Fibroblast of skin of left quadriceps (primary cell): ENCODE measurements at places on chromosomes 5 and 9.

- peak; percentile 95 for DNase-seq
Observed at GRCh38 chr9:124779368-124780059, 2.6 kb downstream of the OLFML2A start.

GRCh38 chr9:79221084-79221483 is 350.7 kb upstream of the TLE4 start:
- DNase-seq: peak; percentile 48

GRCh38 chr5:155732587-155733376 is 594.2 kb upstream of the SGCD start:
- DNase-seq: no peak

DNA sequence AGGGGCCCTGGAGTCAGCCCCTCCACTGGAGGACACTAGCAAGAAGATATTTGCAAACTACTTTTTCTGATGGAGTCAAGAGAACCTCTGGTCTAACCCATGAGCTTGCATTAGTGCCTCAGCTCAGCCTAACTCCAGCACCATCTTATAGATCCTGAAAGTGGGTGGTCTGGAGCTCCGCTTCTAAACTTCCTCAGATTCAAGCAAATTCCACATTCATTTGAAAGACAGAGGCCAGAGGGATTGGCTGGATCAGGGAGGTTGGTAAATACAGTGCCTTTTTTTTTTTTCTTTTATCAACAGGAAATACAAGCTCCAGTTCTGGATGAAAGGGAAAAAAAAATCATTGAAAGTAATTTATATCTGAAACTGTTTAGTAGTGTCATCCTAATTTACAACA is 99.9 kb downstream of the ENC1 start:
- no peak for DNase-seq

DNA sequence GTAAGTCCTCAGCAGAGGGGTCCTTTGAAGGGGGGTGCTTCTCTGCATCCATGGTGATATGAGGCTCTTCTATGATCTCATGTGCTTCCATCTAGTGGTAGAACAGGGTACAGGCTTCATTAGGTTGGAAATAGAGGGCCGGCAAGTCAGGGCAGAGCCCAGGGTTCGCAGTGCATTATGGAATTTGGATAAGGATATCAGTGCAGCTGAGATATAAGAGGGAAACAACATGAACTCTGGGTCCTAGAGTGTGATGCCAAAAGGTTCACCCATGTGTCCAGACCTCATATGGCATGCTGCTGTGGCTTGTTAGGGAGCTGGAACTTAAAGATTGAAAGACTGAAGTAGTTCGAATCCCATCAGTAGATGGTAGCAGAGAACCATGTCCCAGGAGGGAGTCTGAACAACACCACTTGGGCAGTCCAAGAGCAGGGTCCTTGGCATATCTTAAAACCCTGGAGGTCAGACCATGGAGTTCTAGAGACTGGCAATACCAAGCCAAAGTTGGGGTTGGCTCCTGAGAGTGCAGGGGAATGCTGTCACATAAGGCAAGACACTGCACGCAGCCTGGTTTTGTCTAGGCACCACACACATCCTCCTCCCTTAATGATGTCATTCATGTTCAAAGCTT is 2.3 kb downstream of the FAM221B start:
- DNase-seq: peak; percentile 38

- DNase-seq: no peak
Observed at GRCh38 chr9:69380811-69381210, 55.8 kb downstream of the ENTREP1 start.

GRCh38 chr9:21454149-21454548 is 13.9 kb downstream of the IFNA1 start:
- DNase-seq: peak; percentile 9

GRCh38 chr5:151219789-151220188 is 4.1 kb downstream of the CCDC69 start:
- DNase-seq: no peak

DNA sequence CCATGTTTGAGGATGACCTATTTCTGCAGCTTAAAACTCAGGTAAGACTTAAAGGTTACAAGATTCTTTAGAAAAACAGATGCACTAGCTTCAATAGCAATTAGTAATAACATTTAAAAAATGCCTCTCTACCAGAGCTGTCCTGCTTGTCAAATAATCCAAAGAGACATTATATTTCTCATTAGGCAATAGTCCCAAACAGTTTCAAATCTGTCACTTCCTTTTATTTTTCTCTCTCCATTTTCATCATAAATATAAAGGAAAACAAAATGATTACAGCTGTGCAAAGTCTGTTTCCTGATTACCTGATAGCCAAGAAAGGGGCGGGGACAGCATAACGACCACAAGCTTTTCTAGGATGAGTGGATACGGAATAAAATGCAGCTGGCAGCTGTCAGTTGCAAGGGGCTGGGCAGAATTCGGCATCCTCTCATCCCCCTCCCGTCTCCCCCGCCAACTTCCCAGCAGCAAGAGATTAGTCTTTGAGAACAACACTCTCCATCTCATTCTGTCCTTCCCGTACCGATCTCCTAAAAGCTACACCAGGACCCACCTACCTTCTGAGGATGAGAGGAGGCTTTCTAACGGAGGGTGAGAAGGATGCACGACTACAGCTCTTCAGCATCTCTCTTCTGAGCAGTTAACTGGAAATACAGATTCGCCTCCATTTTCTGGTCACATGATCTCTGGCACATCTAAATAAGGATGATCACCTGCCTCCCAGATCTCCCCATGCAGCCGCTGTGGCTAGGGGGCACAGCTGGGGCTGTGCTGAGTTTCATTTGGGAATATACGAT is 72.5 kb upstream of the PCA3 start:
- DNase-seq: no peak

- DNase-seq: no peak
Observed at GRCh38 chr9:133124123-133124906, 3.3 kb upstream of the RALGDS start.

- no peak for DNase-seq
Observed at GRCh38 chr5:67447732-67448131, 251.1 kb upstream of the CD180 start.

DNA sequence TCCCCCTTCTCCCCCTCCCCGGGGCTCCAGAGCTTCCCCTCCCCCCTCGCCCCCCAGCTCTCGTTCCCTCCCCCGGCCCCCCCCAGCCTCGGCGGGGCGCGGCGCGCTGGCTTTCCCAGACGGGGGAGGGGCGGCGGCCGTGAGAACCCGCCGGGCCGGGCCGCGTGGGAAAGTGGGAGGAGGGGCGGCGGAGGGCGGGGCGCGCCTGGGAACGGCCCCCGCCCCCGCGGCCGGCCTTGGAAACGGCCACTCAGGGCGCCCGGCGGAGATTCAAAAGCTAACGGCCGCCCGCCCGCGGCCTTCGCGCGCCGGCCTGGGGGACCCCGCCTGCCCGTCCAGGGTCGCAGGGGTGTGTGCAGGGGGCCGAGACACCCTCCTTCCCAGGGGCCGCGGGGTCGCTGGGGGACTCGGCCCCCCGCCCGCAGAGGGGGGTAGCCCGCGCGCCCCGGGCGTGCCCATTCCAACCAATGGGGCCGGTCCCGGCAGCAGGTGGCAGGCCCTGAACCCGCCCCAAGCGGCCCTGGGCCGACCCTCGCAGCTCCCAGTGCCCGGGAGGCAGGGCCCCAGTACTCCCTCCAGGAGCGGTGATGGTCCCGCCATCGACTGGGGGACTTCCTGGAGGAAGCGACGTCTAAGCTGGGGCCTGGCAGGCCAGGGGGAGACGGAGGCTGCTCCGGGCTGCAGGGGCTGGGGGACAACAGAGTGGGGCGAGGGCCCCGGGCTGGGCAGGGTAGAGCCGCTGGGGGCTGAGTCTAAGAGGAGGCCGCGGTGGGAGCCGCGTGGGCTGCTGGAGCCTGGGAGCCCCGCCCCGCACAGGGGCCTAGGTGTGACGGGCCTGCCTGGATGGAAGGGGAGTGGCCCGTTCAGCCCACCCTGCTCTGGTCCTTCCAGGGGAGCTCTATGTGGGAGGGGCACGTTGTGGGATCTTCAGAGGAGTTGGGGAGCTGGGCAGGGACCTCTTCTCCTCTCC is 14.2 kb upstream of the NRARP start:
- DNase-seq: no peak

- DNase-seq: peak; percentile 58
Observed at GRCh38 chr5:110377361-110377760, 349.1 kb downstream of the TMEM232 start.

- DNase-seq: no peak
Observed at GRCh38 chr5:35103637-35104299, 56.0 kb upstream of the AGXT2 start.

DNA sequence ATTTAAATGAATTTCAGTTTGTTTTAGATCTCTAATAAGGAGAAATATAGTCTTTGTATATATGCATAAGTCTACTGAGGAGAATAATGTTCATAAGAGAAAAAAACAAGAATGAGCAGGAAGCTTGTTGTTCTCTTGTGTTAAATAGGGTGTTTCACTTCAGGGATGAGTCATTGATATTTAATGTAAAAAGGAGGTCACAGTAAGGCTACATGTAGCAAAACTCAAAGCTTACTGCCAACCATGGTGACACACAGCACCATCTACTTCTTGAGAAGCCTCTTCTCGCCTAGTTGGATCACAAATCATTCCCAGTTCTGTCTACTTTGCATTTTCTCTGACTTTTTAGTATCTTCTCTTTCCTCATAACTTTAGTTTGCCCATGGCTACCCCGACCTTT is 1466.0 kb upstream of the C9orf72 start:
- DNase-seq: no peak

DNA sequence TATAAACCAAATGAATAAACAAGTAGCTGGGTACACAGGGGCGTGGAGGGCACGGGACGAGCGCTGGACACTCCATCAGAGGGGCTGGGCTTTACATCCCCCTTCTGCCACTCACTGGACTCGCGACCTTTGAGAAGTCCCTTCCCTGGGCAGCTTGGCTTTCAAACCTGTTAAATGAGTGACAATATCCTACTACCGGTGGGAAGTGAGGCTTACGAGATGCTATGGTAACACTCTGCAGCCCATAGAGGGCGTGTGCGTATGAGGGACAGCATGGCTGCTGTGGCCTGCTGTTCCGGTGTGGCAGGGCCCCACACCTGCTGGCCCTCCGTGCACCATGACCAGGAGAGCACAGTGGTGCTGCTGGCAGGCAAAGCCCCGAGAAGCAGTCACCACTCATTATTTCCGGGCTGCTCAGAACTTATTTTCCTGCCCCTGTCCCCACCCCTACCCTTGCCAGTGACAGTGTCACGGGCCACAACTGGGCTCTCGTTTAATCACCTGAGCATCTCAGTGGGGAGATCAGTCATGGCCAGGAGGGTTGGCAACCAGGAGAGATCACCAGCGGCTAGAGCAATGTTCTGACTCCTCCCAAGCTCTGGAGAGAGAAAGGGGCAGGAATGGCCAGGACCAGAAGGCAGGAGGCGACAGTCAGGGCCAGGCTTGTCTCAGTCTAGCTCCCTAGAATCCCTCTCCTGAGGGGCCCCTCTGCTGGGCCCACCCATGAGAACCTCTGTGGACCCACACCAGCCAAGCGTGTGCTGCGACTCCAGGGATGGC is 10.5 kb downstream of the CLTB start:
- no peak for DNase-seq

DNA sequence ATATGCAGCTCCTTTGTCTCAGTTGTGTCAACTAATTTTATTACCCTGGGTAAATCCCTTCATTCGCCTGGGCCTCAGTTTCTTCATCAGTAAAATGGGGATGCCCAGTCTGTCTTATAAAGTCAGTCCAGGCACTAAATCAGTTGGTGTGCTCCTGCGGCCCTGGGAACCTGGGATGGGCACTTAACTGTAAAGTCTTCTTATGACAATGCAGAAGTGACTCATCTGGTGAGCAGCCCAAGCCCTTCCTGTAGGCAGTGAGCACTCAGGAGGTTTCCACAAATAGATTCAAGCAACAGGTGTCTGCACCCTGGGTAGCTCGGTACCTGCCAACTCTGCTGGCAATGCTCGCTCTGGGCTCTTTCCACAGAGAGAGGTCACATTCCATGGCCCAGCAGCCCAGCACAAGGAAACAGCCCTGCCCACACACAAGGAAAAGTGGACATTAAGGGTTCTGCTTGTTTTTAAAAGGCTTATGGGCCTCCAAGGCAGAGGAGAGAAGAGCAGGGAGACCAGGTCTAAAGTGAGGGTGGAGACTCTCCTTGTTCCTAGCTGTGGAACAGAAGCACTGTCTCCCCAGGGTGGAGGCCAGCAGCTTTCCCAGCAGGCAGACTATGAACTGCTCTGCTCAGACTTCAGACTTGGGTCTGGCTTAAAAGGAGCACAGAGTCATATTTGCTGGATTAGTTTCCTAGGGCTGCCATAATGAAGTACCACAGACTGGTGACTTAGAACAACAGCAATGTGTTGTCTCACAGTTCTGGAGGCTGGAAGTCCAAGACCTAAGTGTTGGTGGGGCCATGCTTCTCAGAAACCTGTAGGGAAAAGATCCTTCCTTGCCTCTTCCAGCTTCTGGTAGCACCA is 89.7 kb upstream of the ADRA1B start:
- no peak for DNase-seq

- no peak for DNase-seq
Observed at GRCh38 chr5:173498739-173499470, 117.5 kb downstream of the BOD1 start.

- DNase-seq: no peak
Observed at GRCh38 chr9:133140174-133140505, 19.1 kb upstream of the RALGDS start.

GRCh38 chr5:2217219-2217618 is 334.5 kb upstream of the IRX4 start:
- DNase-seq: no peak

DNA sequence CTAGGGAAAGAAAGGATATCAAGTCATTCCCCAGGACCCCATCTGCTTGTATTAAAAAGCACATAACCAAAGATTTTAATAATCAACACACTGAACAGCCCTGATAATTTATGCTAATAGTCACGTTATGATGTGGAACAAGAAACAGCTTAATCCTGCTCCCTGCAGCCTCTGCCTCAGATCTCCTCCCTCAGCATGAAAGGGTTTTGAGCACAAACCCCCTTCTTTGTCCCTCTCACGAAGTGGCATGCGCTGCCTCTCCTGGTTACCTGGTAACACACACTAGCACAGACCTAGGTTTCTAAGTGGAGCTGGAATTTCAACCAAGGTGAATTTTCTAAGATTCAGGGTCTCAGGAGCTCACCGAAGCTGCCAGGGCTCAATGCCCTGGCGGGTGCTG is 5.1 kb downstream of the IGFBPL1 start:
- DNase-seq: no peak

DNA sequence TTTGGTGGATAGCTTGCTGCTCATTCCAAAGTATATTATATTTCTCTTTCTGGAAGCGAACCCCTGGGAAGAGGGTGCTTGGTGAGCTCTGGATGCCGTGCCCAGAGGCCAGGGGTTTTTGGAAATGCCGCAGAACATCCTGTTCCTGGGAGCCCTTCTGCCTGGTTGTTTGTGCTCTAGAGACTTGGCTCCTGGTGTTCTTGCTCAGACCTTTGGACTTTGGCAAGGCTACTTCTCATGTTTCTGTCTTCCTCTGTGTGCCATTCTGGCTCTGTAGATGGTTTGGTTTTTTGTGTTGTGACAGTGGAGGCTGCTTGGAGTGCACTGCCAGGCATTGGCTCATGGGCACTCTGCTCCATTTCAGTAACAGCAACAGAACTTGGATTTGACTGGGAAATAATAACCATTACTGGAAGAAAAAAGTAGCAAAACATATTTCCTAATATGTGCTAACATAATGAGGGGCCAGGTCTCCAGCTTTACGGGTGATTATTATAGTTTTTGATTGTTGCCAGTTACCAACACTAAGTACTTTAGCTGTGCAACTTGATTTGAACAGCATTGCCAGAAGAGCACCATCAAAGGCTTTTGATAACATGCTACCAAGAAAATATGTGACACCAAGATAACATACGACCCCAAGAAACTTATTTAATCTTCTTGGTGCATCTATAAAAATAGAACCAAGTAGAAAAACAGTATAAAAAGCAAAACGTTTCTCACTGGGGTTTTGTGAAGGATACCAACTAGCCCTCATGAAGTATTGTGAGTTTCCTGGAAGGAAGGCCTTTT is 94.2 kb downstream of the PCSK1 start:
- no peak for DNase-seq
